Stimulated activated naive CD8-positive, alpha-beta T cell treated with anti-CD3 and anti-CD28 coated beads, Interleukin-15, amount 100 ng/mL, for 72 hours (primary cell): ENCODE measurements at places on chromosomes 5 and 9.

DNA sequence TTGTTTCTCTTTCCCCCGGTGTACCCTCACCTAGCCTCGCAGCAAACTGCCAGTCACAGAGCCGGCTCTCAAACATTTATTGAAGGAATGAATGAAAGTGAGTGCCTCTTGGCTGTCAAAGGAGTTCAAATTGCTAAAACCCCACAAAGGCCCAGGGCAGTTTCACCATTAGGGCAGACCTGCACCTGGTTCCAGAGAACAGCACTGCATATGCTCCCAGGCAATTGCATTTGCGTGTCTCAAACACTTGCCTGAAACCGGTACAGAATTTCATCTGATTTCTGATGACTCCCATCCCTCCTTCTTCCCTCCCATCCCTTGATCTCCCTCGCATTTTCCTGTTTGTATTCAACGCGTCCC lies 165.6 kb upstream of the ZNF462 start:
- DNase-seq, result no peak

DNA sequence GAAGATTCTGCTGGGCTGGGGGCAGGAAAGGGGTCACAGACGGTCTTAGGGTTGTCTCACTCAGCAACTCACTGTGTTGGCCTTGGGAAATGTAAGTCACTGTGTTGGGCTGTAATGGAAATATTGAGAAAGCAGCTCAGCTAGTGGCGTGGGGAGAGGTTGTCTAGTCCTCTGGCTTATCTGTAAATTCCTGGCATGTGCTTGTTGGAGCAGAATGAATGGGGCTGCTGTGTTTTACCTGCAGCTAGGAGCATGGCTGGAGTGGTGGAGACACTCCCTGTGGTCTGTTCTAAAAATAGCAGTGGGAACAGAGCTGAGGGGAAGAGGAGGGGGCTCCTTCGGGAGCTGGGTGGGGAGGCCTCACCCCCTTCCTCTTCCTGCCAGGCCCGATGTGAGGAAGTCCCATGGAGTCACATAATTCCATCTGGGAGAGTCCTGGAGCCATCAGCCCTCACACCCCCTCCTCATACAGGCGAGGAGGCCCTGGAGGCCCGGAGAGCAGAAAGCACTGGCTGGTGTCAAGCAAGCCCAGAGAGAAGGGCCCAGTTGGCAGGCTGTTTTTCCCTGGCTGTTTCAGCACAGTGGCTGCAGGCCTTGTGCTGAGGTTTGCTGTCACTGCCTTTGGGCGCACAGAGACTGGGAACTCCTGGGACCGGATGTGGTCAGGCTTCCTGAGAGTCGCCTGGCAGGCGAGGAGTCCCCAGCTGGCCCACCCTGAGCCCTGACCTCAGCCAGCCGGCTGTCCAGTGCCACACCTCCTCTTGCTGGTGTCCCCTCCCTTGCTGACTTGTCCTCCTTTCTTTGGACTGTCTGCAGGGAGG lies 84.9 kb downstream of the RGS3 start:
- peak; percentile 26 for DNase-seq

- no peak for DNase-seq
Measured at GRCh38 chr9:130731355-130731754, 37.8 kb downstream of the EXOSC2 start.

DNA sequence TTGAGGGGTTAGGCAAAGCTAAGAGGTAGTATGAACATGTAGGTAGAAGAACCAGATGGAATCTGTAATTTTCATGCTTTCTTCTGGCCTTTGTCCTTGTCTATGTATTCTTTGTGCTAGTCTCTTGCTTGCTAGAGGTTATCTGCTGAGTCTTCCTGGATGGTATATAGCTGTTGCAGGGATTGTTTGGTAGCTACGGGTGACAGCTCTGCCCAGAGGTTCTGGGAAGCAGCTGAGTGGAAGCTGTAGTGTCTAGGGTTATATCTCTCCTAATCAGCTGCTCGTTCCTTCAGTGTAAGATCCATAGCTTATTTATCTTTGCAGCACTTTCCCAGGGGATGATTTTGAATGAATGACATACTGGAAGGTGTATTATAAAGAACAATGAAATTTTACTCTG lies 100.3 kb downstream of the ATG10 start:
- DNase-seq, result no peak

DNA sequence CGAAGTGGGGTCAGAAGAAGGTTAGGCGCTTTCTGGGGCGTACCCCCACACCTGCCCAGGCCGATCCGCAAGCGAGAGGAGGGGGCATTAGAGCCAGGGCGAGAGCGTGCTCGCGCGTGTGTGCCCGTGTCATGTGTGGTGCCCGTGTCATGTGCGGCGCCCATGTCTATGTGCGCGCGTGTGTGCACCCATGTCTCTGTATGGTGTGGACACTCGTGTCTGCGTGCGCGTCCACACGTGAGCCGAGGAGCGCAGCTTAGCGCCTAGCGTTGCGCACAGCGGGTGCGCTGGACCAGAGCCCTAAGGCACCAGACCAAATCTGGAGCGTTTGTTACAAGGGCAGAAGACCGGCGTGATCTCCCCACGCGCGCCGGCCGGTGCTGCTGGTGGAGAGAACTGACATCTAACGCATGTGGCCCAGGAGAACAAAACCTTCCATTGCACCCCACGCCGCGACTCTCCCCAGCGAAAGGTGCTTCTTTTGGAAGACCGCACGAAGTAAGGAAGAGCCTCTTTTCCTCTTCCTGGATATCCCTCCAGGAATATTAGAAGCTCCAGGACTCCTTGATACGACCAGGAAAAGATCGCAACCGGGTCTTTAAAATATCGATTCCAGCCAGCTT lies 644 bp downstream of the NIM1K start:
- DNase-seq, result peak; percentile 37

GRCh38 chr9:135965124-135965756 lies 4.1 kb upstream of the UBAC1 start:
- DNase-seq, result no peak

- peak; percentile 79 for DNase-seq
Measured at GRCh38 chr9:97853844-97854695, 1.0 kb downstream of the FOXE1 start.

DNA sequence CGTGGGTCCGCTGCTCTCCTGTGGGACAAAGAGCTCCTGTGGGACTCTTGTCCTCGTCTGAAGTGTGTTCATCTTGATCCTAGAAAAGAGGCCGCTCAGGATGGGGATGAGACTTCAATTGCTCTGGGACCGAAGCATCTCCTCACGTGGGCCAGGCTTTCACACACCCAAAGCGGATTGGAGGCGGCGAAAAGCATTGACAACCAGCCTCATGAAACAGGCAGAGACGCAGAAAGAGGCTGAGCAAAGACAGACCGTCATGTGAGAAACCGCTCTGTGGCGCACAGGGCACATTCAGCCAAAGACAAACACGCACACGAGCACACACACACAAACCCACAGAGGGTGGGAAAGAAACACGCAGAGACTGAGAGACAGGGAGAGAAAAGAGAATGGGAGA lies 479.5 kb downstream of the SPATA31A7 start:
- DNase-seq, result no peak

DNA sequence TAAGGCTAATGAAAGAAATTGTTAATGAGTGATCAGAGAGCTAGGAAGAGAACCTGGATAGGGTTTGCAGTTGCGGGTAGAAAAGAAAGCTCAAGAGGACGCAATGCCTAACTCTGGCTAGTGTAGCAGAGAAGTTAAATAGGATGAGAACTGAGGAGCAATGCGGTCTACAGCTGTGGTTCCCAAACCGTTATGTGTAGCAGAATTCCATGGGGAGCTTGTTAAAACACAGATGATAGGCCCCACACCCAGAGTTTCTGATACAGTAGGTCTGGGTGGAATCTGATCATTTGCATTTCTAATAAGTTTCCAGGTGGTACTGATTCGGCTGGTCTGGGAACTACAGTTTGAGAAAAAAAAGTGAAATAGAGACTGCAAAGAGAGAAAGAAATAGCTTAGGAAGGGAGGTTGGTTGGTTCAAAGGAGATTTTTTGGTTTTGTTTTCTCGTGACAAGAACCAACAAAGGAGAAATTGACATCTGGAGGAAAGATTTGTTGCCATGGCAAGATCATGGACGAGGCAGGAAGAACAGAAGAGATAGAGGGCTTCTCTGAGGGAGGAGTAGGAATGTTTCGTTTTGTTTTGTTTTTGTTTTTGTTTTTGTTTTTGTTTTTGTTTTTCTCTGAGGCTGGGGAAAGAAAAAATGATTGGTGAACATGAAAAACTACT lies 276.1 kb downstream of the ARRDC3 start:
- no peak for DNase-seq

DNA sequence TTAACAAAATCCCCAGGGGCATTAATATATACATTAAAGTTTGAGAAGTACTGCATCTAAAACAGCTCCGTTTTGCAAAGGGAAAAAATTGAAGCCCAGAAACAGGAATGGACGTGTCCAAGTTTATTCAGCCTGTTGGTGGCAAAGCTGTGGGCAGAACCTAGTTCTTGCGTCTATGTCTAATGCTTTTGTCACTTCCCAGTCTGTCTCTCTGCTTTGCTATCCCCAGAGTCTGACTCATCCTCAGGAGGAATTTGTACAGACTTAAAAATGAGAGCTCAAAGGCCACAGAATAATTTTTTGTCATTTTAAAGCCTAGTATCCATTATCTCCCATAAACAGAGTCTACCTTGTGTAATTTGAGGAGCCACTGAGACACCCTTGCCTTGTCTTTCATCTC lies 330.9 kb upstream of the GRIA1 start:
- no peak for DNase-seq

DNA sequence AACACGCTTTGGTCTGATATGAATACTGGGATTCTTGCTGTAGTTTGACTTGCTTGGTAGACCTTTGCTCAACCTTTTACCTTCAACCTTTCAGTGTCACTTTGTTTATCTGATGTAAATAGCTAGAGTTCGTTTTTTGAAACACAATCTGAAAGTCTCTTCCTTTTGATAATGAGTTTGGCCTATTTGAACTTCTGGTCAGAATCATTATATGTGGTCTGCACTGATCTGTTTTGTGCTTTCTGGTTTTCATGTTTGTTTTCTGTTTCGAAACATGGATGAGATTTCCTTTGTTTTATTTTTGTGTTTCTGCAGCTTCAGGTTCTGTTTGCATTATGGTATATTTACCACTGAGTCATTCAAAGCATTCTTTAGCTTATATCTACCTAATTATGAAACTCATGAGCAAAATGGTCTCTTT lies 217.5 kb downstream of the GABBR2 start:
- no peak for DNase-seq

GRCh38 chr9:106718936-106719335 lies 144.0 kb upstream of the ZNF462 start:
- no peak for DNase-seq

- no peak for DNase-seq
Measured at GRCh38 chr5:10654566-10654965, 90.7 kb downstream of the ANKRD33B start.

- DNase-seq, result no peak
Measured at GRCh38 chr5:64944868-64945267, 176.1 kb downstream of the CWC27 start.

DNA sequence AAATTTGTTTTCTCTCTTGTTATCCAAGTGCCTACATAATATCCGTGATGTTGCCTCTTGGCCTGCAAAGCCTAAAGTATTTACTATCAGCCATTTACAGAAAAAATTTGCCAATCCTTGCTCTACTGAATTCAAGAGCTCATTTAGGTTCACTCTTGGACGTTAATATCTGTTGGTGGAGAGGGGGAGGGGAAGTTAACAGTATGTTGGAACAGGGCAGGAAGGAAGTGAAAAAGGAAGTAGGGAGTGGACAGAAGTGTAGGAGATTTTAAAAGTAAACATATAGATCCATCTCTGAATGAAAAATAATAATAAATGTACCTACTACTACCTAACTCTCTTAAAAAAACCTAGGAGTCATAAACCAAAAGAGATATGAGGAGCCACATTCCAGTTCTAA lies 32.8 kb downstream of the ZNF608 start:
- DNase-seq, result no peak

DNA sequence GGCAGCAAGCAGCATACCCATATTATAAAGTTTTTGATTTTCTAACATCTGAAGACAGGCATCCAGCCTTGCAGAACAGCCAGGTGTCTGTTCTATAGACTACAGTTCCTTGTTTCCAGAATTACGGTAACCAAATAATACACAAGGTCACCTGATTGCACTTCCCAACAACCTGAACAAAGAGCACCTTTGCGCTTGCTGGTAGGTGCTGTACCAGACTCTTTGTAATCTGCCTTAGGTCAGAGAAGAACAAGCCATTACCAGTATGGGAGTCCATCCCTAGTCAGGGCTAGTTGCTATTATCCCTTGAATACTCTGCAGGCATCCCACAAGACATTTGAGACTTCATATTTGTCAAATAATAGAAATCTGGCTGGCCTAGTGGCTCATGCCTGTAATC lies 256.2 kb downstream of the ARRDC3 start:
- no peak for DNase-seq

DNA sequence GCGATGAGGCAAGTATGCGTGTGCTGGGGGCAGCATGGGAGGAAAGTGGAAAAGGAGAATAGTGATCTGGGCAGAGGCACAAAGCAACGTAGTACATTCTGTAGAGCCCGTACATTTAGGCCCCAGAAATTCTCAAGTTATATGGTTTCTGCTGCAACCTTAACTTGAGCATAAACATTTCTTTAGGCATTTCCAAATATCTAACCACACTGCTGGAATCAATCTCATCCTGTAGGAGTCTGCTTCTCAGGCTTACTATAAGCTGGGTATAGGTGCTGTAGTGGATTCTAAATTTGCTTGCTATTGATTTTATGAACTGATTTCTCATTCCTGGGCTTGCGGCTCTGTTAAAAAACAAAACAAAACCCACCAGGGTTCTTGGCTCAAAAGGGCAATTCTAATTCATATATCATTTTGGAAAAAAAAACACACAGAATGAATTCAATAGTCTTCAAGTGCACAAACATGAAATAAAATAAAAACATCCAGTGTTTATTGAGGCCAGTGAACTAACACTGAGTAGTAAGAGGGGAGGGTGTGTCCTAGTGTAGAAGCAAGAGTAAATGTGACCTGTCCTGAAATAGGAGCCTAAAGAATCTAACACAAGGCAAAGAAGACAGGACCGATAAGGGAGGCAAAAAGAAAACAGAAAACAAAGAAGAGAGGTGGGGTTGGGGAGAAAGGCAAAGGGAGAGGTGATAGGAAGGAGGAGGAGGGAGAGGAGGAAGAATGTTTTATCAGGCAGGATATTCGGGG lies 145.5 kb upstream of the LHFPL2 start:
- DNase-seq, result no peak

DNA sequence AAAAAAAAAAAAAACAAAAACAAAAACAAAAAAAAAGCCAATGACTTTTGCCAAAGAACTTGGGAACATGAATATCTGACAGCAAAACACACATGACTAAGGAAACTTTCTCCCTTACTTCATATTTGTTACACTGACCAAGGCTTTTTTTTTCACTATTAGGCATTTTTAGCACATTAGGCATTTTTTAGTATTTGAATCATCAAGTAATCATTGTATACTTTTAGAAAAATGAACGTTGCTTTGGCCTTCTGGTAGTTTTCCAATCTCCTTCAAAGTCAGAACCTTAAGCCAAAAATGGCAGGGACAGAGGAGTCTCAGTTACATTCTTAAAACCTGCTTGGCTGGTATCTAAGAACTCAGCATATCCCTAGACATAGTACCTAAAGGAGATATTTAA lies 19.3 kb downstream of the NREP start:
- DNase-seq, result no peak

- no peak for DNase-seq
Measured at GRCh38 chr9:119367683-119368075, 1.6 kb downstream of the BRINP1 start.

- peak; percentile 39 for DNase-seq
Measured at GRCh38 chr5:612498-613424, 621 bp downstream of the CEP72 start.

- no peak for DNase-seq
Measured at GRCh38 chr9:29039258-29039657, 1466.0 kb upstream of the C9orf72 start.

- no peak for DNase-seq
Measured at GRCh38 chr9:127347831-127348776, 48.9 kb upstream of the SLC2A8 start.

- peak; percentile 49 for DNase-seq
Measured at GRCh38 chr5:80284720-80285119, 28.9 kb upstream of the SERINC5 start.
